Posterior cingulate gyrus (tissue), 11 donors: ENCODE measurements at places on chromosomes 4 and X.

- no peak for DNase-seq
Observed at GRCh38 chr4:38795087-38795486, 9.5 kb downstream of the TLR1 start.

DNA sequence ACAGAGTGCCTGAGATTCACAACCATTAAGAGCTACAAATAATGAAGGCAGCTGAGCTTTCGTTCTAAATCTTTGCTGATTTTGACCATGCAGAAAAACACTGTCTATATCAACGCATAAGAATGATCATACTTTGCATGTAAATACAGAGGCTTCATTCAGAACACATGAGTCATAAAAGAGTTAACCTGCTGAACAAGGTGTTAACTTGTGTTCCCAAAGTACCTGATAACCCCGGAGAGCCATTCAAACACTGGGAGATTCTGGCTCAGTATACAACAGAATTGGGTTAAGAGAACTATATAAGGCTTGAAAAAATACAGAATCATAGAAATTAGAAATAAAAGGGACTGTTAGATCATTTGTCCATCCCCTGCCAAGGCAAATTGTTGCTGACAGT, 964.3 kb upstream of the TENM3 start:
- DNase-seq: no peak

GRCh38 chr4:68895561-68896198, 55.9 kb downstream of the UGT2A3 start:
- no peak for DNase-seq

- no peak for DNase-seq
Observed at GRCh38 chr4:107793996-107794395, 30.7 kb upstream of the SGMS2 start.

- DNase-seq: no peak
Observed at GRCh38 chrX:74434336-74434735, 13.0 kb downstream of the SLC16A2 start.

GRCh38 chr4:148116264-148116663, 325.9 kb downstream of the NR3C2 start:
- no peak for DNase-seq

GRCh38 chr4:6063684-6064083, 45.5 kb upstream of the C4orf50 start:
- no peak for DNase-seq

GRCh38 chr4:38013461-38014366, 53.5 kb downstream of the PTTG2 start:
- DNase-seq: no peak

- DNase-seq: no peak
Observed at GRCh38 chr4:18127030-18127429, 105.5 kb upstream of the LCORL start.

- DNase-seq: no peak
Observed at GRCh38 chrX:16258882-16259281, 91.6 kb downstream of the MAGEB17 start.

DNA sequence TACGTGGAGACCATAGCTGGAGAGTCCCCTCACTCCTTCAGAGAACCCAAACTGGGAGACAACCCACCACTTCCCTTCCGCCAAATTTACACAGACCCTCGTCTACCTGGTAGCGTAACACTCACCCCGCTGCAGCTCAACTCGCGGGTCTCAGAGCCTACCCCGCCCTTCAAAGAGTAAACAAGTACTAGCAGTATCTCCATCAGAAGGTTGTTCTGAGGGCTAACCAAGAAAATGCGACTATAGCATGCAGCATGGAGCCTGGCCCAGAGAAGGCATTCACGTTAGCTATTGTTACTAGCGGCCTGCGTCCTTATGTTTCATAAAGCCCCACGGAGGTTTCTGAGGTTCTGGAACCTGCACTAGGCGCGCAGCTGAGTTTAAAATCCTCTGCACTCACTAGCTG, 531 bp upstream of the MANBA start:
- DNase-seq: peak; percentile 75

DNA sequence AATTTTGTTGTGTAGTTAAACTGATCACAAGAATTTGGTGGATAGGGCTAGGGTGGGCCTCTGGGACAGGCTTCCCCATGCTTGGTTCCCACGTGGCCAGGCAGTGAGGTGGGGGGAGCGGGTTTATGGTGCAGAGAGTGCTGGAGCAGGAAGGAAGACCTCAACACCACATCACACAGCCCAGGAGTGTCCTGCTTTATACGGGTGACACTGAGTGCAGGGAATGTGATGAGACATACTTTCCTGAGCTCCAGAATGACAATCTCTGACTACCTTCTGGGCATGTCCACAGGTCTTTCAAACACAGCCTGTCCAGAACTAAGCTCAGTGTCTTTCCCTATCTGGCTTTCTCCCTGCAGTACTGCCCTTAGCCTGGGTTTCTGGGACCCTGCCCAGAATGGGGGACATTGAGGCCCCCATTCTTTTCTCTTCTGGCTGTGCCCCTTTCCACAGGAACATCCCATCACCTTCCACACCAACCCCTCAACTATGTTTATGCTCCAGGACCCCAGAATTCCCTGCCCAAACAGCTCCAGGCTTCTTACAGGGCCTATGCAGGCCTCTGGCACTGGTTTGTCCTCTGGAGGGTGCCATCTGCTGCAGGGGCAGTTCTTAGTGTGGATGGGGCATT, 36.5 kb upstream of the RASL11B start:
- DNase-seq: no peak

DNA sequence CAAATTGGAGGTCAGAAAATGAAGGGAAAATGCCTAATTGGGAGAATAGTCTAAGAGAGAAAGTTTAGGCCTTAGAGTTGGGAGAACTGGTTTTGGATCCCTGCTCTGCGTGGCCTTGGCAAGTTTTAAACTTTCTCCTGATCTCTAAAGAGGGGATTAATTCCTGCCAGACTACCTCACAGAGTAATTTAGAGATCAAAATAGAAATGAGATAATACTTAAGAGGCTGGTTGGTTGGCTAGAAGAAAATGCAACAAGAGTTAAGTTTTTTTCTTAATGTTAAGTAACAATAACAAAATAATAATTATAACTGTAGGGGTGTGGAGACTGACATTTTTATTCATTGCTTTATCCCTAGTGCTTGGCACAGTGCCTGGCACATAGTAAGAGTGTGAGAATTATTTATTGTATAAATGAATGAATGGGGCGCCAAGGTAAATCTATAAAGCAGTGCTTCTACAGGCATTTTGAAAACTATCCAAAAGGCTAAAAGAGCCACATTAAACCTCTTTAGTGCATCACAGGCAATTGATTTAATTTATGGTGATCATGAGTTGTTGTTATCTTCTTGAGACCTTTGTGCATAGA, 160.5 kb downstream of the RASL11B start:
- DNase-seq: no peak

DNA sequence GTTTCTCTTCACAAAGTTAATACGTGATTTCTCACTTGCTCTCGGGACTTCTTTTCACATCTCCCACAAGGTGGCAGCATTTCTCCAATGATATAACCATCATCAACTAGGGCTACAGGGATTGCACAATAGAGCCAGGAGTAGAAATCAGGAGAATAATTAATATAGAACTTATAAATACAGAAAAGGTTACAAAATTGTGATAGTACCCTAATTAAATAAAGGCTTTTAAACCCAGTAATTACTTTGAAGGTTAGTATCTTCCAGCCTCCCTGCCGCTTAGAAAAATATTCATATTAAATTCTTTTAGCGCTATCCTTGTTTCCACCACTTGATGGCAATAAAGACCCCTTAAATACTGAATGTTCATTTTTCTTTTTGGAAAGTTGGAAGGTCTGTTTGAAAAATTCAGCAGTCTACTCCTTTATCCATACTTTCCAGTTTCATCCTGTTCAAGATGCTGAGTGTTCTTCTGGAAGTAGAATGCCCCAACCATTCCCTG, 65.8 kb downstream of the RASGEF1B start:
- DNase-seq: no peak

DNA sequence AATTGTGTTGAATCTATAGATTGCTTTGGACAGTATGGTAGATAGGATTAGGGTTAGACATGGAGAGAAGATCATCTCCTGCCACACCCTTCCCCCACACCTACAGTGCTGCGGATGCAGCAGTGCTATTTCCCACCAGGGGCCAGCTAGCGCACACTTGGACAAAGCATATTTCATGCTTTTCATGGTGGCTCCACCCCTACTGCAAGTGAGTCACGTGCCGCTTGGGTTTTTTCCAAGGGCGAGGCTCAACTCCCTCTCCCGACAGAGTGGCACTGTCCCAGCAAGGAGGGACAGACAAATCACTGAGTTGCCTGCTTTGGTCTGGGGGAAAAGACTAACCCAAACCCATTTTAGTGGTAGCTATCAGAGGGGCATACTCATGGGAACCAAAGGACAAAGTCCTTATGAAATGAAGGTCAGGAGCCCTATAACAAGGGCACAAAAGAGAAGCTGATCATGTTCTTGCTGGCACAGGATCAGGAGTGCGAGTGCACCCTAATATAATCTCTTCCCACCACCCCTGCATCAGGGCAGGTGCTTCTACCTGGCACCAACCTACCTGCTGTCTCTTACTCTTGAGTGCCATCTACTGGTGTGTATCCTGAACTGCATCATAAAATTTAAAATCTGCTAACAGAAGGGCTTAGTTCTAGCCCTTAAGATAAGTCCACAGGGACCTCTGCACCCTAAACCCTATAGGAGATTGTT, 55.1 kb upstream of the PGAM4 start:
- no peak for DNase-seq

- peak; percentile 50 for DNase-seq
Observed at GRCh38 chr4:7419961-7420660, 14.6 kb downstream of the PSAPL1 start.

DNA sequence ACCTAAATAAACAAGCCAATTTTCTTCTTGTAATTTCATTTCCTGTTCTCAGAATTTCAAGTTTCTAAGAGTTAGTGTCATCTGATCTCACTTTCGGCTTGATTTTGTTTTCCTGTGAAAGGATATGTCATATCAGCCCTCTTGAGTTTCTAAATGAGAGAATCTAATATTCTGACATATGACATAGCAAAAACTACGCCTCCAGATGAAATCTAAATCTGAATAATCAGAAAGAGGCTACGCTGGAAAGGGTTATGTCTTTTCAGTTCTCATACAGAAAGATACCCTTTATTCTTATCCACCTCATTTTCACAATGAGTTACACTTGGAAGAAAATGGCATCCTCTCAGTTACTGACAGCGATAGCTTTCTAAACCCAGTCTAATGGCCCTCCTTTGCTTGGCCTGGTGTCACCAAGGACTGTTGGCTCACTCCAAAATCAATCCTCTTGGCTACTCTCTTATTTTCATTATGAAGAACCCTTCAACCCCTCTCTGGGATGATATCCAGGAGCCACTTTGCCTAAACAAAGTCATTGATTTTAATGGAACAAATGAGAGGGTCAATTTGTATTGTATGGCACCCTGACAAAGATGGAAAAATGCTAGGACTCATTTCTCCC, 65.6 kb downstream of the ASB9 start:
- DNase-seq: no peak

DNA sequence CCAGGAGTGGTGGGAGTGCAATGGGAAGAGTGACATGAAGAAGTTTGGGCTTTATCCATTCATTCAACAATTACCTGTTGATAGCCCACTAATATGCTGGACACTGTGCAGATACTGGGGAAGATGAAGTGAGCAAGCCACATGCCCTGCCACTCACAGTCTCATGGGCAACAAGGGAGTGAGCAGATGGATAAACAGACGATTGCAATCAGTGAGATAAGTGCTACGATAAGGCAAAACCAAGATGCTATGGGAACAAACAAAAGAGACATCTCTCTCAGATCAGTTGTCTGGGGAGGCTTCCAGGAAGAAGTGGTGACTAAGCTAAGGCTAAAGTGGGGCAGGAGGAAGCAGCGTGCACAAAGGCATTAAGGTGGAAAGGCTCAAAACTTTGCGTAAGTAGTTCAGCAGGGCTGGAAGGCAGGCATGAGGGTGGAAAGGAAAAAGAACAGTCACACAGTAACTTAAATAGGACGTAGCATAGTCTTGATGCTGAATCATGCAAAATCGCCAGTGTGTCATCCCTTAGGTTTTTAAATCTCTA, 31.7 kb downstream of the GAB3 start:
- no peak for DNase-seq

- DNase-seq: no peak
Observed at GRCh38 chr4:154634058-154634457, 21.6 kb upstream of the FGG start.

DNA sequence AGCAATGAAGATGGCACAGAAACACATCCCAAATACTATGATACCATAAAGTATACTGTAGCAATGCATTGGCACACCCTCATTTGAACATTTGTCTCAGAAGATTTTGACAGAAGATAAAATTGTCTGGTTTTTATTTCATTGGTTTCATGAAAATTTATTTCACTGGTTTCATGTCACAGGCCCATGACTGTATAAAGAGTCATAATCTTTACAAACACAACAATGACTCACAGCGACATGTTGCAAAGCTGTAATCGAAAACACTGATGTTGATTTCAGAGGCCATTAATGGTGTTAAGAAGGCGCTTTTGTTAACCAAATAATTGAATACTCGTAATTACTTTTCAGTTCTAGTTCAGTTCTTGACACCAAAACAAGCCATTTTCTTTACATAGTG, 8.1 kb upstream of the DTHD1 start:
- DNase-seq: no peak

- DNase-seq: no peak
Observed at GRCh38 chrX:34341258-34341657, 209.1 kb upstream of the FAM47A start.
